Mesenteric fat pad (tissue), 1 donor: ENCODE measurements at places on chromosomes 3 and 15.
A peak's percentile ranks its signal among the peaks of the same experiment; 100 is the strongest.

DNA sequence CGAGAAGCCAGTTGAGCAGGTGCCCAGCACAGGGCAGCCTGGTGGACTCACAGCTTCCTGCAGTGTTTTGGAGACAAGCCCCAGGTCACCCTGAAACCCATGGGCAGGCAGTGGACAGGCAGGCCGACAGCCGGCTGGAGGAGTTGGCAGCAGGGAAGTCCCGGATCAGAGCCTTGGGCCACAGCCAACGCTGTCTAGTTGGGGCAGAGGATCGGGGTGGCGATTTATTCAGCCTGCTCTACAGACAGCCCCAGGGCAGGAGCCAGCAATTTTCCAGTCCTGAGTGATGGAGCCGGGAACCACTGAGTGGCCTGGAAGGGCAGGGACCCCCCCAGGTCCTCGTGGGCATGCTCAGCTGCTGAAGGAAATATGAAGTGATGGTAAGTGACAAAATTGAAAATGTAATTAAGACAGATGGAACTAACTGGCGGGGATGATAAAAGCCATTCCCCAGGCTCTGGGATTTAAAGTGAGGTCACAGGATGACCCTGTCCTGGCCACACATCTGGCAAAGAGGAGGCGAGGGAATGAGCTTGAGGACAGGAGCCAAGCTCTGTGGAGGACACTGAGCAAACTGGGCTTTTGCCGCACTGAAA is 34.4 kb upstream of the TBC1D21 start:
- DNase-seq = no peak

DNA sequence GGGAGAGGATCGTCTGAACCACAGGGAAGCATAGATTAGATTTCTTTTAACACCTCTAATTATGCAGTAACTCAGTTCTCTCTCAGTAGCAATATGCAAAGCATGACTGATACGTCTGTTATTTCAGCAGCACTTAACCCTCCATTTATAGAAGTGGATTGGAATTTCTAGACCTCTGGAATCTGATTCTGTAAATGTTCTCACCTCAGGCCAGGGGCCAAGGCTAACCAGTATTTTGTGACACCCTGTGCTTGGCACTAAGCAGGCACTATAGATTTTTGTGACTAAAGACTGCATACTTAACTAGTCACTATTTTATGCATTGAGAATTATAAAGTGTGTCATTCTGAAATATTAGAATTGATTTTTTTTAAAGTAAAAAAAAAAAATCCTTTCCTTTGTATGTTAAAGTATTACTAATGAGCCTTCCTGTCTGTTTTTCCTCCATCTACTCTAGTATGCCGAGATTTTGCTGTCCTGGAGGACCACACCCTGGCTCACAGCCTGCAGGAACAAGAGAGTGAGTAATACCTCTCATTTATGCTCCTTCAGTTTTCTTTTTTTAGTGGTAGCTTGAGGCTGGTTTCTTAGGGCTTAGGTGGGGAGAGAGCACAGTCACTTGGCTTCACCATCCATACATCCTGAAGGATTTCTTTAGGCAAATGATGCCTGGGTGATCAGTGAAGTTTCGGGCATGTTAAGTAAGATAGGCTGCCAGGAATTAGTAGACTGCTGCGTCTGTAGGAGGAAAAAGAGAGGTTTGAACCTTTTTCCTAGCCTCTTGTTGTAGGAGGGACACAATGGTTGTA is 26.5 kb upstream of the UTS2B start:
- DNase-seq = no peak

- DNase-seq = peak; percentile 79
These were observed at the start of gene FAM3D for GRCh38 chr3:58666683-58667082. Gene FAM3D, minus strand, starts transcription at chr3:58666774. Its CDS starts 11,211 bp downstream, at chr3:58655563.

DNA sequence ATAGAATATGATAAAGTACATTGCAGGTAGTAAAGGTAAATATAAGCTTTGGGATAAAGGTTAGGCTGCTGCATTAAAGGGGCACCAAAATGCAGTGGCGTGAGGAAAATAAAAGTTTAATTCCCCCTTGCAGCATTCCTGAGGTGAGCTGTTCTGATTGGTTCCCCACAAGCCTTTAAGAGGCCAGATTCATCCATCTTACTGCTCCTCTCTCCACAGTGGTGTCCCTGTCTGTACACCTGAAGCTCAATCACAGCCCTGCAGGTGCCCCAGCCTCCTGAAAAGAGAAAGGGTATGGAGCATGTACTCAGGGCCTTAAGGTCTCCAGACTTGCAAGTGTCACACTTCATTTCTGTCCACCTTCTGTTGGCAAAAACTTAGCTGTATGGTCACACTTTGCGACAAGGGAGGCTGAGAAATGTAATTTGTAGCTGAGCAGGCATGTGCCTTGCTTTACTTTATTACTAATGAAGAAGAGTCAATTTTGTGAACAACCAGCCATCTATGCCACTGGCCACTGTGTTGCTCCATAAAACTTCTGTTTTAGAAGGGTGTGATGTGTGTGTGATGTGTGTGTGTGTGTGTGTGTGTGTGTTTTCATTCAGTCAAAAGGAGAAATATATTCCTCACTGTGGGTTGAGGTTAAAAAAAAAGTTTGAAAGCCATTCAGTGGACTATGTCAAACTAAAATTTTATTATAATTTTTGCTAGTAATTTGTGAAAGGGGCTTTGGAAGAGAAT is 12.8 kb downstream of the LACTB start:
- no peak for DNase-seq

GRCh38 chr3:9683426-9683825 is 20.2 kb upstream of the CPNE9 start:
- no peak for DNase-seq

GRCh38 chr3:23835802-23836201 is 30.0 kb downstream of the UBE2E1 start:
- no peak for DNase-seq

DNA sequence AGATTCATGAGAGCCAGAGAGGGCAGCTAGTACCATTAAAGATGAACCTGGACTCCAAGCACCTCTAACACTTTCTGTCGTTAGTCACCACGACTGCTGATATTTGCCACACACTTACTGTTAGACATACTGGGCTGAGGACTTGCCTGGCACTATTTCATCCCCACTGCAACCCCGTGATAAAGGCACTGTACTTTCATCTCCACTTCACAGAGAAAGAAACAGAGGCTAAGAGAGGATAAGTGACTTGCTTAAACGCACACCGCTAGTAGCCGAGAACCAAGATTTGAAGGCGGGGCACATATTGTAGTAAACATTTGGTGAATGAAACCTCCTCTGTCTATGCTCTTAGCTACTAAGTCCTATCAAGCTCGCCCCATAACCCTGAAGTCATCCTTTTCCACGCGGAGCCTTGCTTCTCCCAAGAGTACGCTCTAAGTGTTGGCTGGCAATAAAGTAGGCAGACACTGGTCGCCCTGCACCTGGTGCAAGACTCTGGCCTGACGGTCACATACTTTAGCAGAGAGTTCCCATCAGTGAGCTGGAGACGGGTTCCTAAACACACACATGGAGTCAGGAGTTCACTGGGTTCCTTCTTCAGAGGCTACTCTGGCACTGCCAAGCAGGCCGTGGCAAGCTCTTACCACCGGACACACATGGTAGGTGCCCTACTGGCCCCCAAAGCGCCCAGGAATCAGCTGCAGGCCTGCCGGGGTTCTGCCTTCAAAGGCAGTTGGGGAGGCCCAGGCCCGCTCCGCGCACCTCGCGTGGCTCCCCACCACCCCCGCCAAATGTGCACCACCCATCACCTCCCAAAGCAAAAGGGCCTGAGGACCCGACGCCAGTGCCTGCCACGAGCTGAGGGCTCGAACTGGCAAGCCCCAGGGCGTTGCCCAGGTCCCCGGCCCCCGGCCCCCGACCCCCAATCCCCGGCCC is 951 bp downstream of the POMGNT2 start:
- DNase-seq = no peak

DNA sequence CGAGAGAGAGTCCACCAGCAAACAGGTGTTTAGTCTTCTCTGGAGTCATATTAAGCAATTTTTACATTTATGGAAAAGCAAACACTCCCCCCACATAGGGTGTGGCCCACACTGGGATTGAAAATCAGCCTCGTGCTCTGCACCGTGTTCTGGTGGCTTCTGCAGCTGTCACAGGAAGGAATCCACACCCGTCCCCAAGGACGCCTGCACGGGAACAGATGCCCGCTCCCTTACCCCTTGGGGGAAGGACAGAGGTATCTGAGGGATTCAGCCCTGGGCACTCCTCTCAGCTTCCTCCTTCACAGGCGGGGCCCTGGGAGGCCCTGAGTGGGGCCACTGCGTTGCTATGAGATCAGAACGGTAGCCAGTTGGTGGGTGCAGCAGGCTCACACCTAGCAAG is 27.8 kb downstream of the LIPC start:
- no peak for DNase-seq

GRCh38 chr3:118970819-118971218 is 63.8 kb downstream of the IGSF11 start:
- no peak for DNase-seq

- no peak for DNase-seq
These were observed 68.6 kb downstream of the SLC6A6 start for GRCh38 chr3:14471016-14471415.

DNA sequence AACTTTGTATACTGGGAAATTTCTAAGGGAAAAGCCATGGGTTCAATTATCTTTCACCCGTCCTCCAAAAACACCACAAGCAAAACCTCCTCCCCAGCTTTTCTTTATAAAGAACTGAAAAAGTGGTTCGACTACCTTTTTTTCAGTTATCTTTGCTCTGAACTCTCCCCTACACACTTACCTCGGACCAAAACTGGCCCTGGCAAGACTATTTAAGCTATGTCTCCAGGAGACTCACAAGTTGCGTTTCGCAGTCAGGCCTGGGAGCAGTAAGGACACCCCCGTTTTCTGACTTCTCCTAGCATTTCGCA is 645 bp downstream of the COPS2 start:
- no peak for DNase-seq

GRCh38 chr3:13189639-13190377 is 116.6 kb upstream of the IQSEC1 start:
- DNase-seq = no peak

- DNase-seq = no peak
These were observed 38.4 kb upstream of the TERB2 start for GRCh38 chr15:44918136-44918535.

DNA sequence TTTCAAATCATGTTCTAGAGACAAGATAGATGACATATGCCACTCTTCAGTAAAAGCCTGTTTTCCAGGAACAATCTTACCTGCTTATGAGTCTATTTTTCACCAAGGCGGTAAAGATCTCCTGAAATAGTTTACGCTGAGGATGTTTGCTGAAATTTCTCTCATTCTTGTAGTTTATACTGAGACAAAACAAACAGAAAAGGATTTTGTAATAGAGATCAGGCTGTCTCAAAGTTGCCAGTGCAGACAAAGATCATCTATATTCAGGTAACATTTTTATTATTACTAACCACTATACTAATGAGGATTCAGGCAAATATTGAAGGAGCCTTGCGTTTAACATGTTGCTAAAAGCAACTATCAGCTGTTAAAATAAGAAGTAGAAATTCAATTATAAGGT is 25.0 kb downstream of the NEK10 start:
- DNase-seq = no peak

GRCh38 chr3:191087391-191087790 is 111.7 kb upstream of the OSTN start:
- DNase-seq = no peak

GRCh38 chr3:65246561-65246960 is 558.8 kb upstream of the ADAMTS9 start:
- DNase-seq = no peak

DNA sequence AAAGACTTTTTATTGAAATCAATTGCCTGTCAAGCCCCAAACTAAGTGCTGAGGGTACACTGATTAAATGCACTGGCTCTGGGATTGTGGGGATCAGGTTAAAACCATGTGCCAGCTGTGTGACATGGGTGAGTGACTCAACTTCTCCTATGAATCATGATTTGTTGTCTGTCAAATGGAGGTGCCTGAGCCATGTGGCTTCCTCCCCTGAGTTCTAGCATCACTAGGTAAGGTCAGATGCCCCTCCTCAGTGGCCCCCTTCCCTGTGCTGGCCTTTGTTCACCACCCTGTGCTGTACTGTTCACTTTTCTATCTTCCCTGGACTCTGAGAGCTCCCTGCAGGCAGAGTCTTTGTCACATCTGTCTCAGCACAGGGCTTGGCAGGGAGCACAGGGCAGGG is 43.6 kb upstream of the ATP2B2 start:
- no peak for DNase-seq

GRCh38 chr3:58404396-58404795 is 29.2 kb downstream of the PDHB start:
- no peak for DNase-seq

GRCh38 chr3:123807820-123808219 is 76.3 kb downstream of the MYLK start:
- DNase-seq = no peak

- DNase-seq = peak; percentile 49
These were observed 169.5 kb upstream of the UMPS start for GRCh38 chr3:124560666-124561215.

DNA sequence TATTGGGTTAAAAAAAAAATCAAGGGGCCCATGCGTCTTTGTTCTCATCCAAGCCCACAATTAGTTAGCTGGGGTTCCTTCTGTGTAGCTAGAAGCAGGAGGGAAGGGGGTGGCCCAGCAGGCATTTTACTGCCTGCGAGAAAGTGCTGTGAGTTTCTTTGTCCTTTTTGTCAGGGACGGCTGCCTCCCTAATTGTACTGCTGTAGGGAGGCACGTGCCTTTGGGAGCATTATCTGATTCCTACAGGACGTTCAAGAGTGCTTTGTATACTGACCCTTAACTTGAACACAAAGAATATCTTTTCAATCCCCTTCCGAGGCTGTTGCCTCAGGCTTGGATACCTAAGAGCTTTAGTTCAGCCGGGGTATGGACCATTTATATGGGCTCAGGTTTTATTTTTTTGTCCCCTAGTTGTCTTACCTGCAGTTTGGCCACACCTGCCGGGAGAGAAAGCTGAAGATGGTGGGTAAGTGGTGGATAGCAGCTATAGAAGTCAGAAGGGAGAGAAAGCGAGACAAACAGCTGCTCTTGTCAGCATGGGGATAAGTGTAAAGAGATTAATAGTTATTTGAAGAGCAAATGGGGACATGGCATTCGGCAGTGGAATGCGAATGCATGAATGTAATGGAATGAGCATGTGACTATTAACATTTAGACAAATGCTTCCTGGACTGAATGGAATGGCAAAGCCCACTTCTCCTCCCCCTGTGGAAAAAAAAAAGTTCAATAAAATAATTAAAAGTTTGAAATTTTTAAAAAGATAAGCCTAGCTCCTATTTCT is 175.2 kb downstream of the TP63 start:
- no peak for DNase-seq

- DNase-seq = no peak
These were observed 5.3 kb downstream of the MAP2K5 start for GRCh38 chr15:67547836-67548235.

DNA sequence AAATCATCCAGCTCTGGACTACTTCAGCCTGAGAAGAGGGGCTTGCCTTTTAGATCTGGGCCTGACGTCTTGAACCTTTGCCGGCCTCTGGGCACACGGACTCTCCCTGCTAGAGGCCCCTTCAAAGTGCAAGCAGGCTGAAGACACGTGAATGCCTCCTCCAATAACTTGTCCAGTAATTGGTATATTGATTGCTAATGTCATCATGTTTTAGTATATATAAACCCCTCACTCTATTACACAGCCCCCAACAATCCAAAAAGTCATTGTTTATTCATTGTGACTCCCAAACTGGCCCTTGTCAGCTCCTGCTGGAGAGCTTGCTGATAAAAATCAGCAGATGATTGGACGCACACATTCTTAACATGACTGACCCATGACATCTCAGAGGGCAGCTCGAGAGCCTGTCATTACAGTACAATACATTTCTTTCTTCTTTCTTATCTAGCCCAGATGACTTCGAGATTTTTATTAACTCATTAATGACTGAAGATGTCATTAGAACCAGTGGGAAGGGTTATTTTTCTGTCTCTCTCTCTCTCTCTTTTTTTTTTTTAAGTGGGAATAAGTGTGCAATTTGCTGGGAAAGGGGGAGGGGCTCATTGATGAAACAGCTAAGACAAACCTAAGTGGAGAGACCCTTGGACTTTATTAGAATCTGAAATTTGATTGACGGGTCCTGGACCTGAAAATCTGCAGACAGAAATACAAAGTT is 65.5 kb upstream of the NR2F2 start:
- no peak for DNase-seq
